ENCODE measurements at places on chromosomes 5 and 9. TPM values are rescaled to one million over a fixed set of nuclear protein-coding genes. Genes with fewer than 3 reads are reported as not detected.

Gene SPATA6L
- total RNA-seq, result 3.1 TPM

Gene DMRT1
- total RNA-seq, result 0.19 TPM

Gene SH2D3C
- 85.9 TPM for total RNA-seq

Gene ADAMTS12
- total RNA-seq, result 0.19 TPM

Gene PGM5
- total RNA-seq, result 3.2 TPM

Gene LRRC19
- total RNA-seq, result not detected

Gene OBP2B
- not detected for total RNA-seq

Gene KCNV2
- total RNA-seq, result not detected

Gene PCDHB2
- total RNA-seq, result 1.6 TPM

Gene CDHR2
- total RNA-seq, result not detected

Gene SNAPC4
- 25.8 TPM for total RNA-seq

Gene RHOBTB3
- 52.3 TPM for total RNA-seq

Gene FBN2
- 5.9 TPM for total RNA-seq

Gene TAF11L4
- not detected for total RNA-seq

Gene PCDHB5
- 0.98 TPM for total RNA-seq

Gene WDR38
- not detected for total RNA-seq

Gene PLAC8L1
- 0.29 TPM for total RNA-seq

Gene CD74
- total RNA-seq, result 0.98 TPM

Gene RIC1
- 43.6 TPM for total RNA-seq

Gene FAM53C
- total RNA-seq, result 44.0 TPM

Gene TMEM8B
- 0.19 TPM for total RNA-seq

Gene GABRA6
- not detected for total RNA-seq

Gene LHX3
- total RNA-seq, result not detected

Gene TMEM252
- total RNA-seq, result not detected

Gene TMOD1
- 1.1 TPM for total RNA-seq

Gene SARDH
- 0.33 TPM for total RNA-seq

Gene ARL14EPL
- 0.67 TPM for total RNA-seq

Gene HINT2
- 6.2 TPM for total RNA-seq

Gene SLC6A19
- not detected for total RNA-seq

Gene SPINK7
- total RNA-seq, result not detected

Gene IARS1
- total RNA-seq, result 173 TPM

Gene MLANA
- total RNA-seq, result not detected

Gene ZNF883
- total RNA-seq, result 0.65 TPM

Gene MARCOL
- not detected for total RNA-seq

Gene DPYSL3
- total RNA-seq, result 64.7 TPM

Gene AKNA
- 10.3 TPM for total RNA-seq

Gene PLCXD3
- 0.33 TPM for total RNA-seq

Gene LOX
- total RNA-seq, result 41.8 TPM

Gene SPATA31A3
- not detected for total RNA-seq

Gene FYB1
- total RNA-seq, result not detected

Gene S100Z
- total RNA-seq, result not detected

Gene RAD23B
- 116 TPM for total RNA-seq

Gene GABBR2
- total RNA-seq, result 10.3 TPM

Gene EMB
- 0.10 TPM for total RNA-seq

Gene PCDHA1
- not detected for total RNA-seq

Gene PTPA
- 106 TPM for total RNA-seq

Gene NMUR2
- not detected for total RNA-seq

Gene PCDHGB2
- 4.6 TPM for total RNA-seq
